ENCODE measurements at places on chromosomes 3 and 15. TPM values are rescaled to one million over a fixed set of nuclear protein-coding genes. Genes with fewer than 3 reads are reported as not detected.

GRCh38 chr3:39099242-39099641 is 8.2 kb downstream of the GORASP1 start:
- no peak for DNase-seq

DNA sequence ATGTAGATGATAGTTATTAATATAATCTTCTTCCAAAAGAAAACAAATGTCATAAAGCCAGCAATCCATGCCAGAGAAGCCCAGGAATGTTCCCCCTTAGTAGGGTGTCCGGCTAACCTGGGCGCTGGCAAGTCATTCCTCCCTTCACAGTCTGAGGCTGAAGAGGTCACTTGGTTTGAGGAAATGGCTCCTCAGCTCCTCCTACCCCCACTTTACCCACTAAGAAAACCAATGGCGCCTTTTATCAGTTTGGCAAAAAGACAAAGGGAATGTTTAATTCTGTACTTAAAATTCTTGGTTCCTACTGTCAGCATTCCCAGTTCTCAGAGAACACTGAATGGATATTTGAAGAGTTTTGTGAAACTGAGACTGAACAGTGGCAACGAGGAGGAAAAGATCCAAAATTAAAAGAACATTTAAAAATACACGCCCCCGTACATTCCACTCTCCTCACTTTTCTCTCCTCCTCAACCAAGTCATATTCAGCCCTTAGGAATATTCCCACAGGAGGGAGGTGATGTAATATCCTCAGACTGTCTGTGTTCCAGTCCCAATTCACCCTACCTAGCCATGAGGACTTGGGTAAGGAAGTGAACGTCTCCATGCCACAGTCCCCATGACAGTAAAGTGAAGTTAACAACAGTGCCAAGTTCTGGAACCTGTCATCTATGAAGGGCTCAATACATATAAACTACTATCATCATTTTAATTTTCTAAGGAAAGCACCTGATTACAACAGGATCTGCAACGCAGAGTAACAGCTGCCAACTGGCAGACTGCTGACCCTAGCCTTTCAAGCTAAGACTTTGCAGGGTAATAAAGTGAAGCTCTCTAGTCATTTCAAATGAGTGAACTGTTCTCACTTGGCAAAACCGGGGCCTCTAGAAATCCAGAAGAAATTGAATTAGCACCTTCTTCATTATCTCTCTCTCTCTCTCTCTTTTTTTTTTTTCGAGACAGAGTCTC is 234.5 kb upstream of the ICE2 start:
- DNase-seq = no peak

- no peak for DNase-seq
These were observed 13.7 kb upstream of the TLE3 start for GRCh38 chr15:70111203-70112073.

DNA sequence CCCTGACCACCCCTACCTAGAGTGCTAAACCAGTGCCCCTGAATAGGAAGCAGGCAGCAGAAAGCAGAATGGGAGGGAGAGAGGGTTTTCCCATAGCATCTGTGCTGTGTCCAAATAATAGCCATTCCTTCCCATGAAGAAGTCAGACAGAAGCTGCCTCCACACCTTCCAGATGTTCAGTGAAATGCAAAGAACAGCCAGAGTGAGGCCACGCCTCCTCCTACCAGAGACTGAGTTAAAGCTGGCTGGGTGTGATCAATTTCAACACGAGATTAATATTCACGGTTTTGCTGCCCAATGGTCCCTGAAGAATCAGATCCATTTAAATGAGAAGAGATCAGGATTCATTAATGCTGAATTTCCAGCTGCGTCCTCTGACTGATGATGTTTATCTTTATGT is 111.8 kb downstream of the SRGAP3 start:
- DNase-seq = no peak

GRCh38 chr3:188067932-188068331 is 86.0 kb upstream of the LPP start:
- DNase-seq = no peak

DNA sequence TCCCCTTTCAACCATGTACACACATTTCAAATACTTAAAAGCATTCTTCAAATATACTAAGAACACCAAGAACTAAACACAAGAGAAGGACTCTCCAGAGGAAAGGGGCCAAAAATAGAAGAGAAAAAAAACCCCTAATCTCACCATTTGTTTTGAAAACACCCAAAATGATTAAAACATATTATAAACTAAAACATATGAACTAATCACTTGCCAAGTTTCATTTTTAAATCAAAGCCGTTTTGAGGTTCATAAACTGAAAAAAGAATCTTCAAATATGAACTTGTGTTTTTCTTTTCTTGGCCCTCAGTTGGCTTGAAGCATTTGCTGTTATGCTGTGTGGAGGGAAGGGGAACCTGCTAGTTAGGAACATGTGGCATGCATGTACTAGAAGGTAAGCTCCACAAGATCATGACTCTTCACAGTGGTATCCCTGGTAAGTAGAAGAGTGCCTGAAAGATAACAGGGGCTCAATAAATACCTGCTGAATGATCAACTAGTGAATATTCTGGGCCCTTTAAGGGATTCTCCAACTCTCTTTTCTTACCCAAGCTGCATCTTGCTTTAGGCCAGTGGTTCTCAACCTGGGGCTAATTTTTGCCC is 224.5 kb downstream of the TIGIT start:
- no peak for DNase-seq

DNA sequence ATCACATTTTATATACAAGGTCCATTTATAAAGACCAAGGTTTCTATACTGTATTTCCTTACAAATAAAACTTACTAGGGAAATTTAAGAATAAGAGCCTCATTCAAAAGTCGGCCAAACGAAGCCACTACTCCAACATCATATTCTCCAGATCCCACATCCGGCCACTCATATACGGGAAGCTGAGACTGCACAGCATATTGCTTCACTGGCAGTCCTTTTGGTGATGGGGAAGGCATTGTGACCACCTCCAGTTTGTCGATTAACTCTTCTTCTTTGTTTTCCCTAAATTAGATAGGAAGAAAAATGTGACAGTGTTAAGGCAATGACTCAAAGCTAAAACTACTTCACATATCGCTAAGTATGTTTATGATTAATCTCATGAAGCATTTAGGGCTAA is 2.7 kb downstream of the MTFMT start:
- DNase-seq = no peak

GRCh38 chr15:31019986-31020385 is 28.6 kb upstream of the MTMR10 start:
- no peak for DNase-seq

- no peak for DNase-seq
These were observed 33.1 kb upstream of the SEMA3F start for GRCh38 chr3:50122071-50122470.

GRCh38 chr15:36671017-36671416 is 91.6 kb downstream of the CDIN1 start:
- no peak for DNase-seq

DNA sequence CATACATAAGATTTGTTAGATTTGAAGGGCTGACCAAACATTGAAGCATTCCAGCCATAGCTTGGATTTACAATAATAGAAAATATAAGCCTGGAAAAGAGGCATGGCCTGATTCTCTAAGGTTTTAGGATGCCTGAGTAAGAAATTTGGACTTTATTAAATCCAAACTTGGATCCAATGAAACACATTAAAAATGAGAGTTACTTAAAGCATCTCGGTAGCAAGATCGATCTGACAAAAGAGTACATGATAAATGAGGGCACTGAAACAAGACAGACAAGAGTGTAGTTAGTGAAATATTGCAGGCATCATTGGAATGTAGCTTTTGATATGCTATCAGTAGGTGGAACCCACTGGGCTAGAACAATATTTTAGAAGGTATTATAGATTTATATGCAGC is 855.7 kb upstream of the DPPA4 start:
- no peak for DNase-seq

GRCh38 chr3:58008141-58009025 is at the start of gene FLNB:
FLNB (plus strand) TSS chr3:58008422; CDS start chr3:58008565, 143 bp downstream.
- DNase-seq = peak; percentile 86

GRCh38 chr15:94582368-94582767 is 351.0 kb downstream of the MCTP2 start:
- DNase-seq = no peak

DNA sequence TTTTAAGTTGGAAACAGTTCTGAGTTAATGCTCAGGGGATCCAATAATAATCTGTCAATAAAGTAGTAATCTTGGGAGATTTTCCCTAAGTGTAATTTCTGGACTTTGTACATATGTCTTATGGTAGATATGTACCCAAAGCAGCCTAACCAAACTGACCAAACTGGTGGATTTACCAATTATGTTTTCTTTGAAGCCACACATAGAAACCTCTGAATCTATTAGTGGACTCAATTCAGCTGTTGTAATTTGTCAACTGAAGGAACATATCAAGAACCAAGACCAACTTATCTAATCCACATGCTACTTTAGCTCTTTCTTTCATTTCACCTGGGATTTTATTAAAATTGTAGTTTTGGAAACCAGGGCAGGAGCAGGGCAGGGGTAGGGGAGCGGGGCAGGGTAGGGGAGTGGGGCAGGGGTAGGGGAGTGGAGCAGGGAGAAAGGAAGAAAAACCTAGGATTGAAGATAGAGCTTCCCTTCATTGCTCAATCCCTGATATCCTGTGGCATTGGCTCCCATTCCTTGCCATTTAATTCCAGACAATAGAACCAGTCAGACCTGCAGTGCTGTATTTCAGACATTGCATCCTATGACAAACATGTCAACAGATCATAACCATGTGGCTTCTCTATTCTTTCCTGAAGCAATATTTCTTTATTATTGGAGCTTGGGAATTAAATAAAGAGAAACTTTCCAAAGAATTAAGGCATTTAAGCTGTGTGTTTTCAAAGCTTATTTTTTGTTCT is 101.8 kb downstream of the NFKBIZ start:
- no peak for DNase-seq

DNA sequence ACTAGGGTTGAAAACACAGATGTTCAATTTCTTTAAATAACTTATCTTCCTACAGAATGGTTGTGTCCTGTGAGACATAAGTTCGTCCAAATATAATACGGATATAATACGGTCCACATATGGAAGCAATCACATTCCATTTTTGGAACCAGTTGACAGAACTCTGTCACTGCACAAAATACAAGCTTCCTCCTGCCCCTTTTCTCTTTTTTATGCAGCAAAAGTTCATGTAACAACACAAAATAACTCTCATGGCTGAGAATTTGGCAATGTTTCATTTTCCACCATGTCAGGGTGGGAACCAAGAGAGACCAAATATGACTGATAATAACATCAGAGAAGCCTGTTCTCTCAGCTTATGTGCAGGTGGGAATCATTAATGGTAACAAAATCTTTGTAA is 158.1 kb upstream of the ZNF385D start:
- DNase-seq = no peak

DNA sequence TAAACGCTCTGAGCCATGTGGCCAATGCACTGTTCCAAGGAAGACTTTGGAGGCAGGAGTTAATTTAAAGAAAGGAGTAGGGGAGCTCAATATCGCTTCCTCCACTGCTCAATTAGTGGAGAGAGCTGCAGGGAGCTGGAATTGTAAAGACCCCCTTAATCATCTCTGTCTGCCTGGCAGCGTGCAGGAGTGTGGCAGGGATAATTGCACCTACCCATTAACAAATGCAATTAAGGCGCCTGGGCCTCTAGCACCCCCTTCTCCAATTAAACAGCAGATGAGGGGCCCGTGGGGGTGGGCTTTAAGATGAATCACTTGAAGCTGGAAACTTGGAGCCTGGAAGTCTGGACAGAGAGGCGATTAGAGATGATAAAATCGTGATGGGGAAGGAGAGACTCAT is 61.7 kb upstream of the GLCE start:
- no peak for DNase-seq

DNA sequence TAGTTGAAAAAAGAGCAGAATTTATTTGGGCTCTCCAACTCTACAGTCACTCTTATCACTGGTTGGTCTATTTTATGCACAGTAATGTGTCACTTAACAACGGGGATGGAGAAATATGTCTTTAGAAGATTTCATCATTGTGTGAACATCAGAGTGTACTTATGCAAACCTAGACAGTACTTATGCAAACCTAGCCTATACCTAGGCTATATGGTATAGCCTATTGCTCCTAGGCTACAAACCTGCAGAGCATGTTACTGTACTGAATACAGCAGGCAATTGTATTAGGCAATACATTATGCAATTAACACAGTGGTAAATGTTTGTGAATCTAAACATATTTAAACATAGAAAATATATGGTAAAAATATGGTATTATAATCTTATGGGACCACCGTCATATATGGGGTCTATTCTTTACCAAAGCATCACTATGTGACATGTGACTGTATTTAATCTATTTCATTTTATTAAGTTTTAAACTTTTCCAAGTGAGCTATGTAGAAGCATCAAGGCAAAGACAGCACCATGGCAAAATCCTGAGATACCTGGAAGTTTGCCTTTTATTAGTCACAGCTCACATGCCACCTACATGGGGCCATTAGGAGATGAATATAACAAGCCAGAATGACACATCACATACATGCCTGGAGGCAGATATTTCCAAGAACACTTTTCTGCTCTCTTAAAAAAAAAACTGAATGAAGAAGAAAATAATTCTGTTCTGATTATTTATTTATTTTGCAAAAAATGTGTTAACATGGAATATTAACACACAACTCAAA is 537.4 kb downstream of the TUSC7 start:
- DNase-seq = no peak

DNA sequence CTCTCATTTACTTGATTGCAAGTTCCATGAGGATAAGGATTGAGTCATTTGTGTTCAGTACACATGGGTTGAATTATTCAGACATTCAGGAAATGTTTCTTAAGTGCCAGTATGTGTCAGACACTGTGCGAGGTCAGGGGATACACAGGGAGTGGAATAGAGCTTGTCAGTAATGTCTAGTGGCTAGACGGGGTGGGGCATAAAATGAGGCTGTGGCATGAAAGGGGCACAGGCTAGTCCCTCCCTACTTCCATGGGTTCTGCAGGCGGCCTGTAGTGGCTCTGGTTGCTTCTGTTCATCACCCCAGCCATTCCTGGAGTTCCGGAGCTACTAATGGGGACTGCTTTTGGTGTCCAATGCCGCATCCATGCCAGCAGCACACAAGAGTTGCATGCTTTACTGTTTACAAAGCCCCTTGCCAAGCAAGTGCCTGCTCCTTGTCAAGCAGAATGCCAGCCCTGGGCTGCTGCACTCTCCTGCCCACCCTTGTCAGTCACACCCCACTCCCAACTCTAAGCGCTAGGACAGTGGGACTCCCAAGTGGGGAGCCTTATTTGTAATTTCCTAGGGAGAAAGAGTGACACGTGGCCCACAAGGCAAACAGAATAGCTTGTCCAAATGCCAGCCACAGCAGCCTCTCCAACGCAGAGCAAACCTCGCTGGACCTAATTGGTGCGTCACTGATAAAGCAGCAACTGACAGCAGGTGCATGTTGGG is 70.8 kb downstream of the RAB11A start:
- DNase-seq = no peak

DNA sequence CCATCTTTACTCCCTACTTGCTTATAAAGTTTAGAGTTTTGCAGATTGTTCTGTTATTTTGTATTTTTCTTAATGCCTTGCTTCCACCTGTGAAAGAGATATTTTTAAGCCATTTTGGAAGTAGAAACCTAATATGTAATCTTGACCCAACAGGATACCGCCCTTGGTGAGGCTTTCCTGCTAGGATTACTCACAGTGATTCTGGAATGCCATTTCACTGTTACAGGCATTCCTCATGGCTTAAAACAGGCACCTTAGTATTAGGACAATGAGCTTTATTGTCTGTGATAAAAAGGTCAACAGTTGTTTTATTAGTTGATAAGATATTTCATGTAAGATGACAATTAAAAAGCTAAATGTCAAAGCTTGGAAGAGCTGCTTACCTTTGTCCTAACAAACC is 58.2 kb downstream of the PHLDB2 start:
- no peak for DNase-seq

The DUOXA1 gene
- 0.74 TPM for total RNA-seq

The LTF gene
- 0.22 TPM for total RNA-seq

The TGM5 gene
- 0.42 TPM for total RNA-seq

The SPINT1 gene
- 14.4 TPM for total RNA-seq

The GRM7 gene
- not detected for total RNA-seq

Data from B cell (primary cell).